ENCODE measurements at places on chromosomes 16 and 17. TPM values are rescaled to one million over a fixed set of nuclear protein-coding genes. Genes with fewer than 3 reads are reported as not detected.

GRCh38 chr16:78624366-78624765, 524.9 kb downstream of the WWOX start:
- DNase-seq, result no peak

DNA sequence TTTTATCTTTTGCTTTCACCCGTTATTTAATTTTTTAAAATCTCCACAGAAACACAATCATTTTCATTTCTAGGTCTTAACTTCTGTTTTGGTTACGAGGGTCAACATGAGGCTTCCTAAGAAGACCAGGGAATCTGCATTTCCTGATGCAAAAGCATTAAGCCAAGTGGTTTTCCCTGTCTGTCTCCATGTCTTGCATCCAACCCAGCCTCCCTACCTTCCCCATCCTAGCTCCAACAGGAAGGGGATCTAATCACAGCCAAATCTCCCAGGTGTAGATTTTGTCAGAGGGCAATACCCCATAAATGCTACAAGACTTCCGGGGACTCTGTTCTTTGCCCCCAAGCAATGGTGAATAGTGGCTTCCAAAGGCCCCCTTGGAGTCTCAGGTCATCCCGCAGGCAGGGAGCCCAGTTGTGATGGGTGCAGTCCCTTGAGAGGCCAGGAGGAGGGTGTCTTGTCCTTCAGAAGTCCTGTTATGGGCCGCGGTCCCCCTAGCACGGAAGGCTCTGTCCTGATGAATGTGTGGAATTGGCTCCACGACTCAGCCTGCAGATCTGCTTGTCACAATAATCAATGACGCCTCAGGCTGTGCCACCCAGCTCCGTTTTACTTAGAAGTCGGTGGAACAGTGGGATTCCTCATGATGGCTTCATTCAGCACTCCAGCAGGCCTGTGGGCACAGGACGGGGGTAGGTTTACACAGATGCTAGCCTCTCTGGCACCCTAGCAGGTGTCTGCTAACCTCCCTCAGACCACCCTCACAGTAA, 141.1 kb downstream of the RGS9 start:
- DNase-seq, result no peak

DNA sequence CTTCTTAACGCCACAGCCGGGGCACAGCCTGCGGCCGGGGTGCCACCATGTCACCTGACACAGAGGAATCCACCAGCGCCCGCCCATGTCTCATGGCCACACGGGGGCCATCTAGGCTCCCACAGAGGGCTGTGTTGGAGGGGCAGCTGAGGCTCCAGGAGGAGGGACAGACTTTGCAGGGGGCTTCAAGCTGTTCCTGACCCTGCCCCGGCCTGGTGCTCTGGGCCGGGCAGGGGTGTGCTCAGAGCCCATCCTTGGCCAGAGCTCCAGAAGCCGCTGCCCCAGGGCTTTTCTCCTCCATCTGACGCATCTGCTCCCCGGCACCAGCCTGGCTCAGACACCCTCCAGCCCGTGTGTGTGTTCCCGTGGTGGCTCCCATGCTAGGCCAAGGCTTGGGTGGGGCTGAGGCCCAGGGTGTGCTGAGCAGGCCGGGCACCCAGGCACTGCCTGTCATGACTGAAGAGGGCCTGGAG, 7.8 kb upstream of the SLC38A10 start:
- DNase-seq, result no peak

- DNase-seq, result no peak
Observed at GRCh38 chr17:50638606-50638965, 3.9 kb downstream of the ABCC3 start.

DNA sequence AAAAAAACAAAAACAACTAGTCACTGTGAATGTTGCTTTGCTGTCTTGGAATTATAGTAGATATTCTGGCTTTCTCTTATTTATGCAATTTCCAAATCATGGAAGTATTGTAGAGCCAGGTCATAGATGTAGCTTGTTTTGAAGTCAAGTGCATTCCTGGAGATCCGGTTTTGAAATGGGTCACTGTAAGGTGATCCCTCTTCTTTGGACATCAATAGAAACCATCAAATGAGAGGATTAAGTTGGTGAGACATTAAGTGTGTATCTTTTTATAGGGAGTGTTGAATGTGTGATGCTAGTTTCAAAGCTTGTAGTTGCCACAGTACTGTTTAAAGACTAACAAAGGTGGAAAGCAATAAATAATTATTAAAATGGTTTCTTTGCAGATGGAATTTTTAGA, 4.5 kb downstream of the PRKAR1A start:
- no peak for DNase-seq

Gene MMP28
- total RNA-seq, result 1.2 TPM

GRCh38 chr17:80708480-80708879, 163.8 kb downstream of the RPTOR start:
- no peak for DNase-seq

Gene KRTAP2-1
- total RNA-seq, result not detected

GRCh38 chr16:65024767-65025178, 97.1 kb downstream of the CDH11 start:
- no peak for DNase-seq

DNA sequence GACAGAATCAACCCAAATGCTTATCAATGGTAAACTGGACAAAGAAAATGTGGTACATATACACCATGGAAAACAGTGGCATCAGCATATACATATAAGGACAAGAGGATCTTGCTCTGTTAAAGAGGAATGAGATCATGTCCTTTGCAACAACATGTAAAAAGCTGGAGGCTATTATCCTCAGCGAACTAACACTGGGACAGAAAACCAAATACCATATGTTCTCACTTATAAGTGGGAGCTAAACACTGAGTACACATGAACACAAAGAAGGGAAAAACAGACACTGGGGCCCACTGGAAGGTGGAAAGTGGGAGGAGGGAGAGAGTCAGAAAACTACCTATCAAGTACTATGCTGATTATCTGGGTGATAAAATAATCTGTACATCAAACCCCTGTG, 447.3 kb upstream of the MAF start:
- no peak for DNase-seq

- DNase-seq, result no peak
Observed at GRCh38 chr16:50901062-50901461, 159.2 kb downstream of the CYLD start.

- no peak for DNase-seq
Observed at GRCh38 chr17:27535975-27536374, 79.7 kb downstream of the KSR1 start.

- no peak for DNase-seq
Observed at GRCh38 chr16:6642271-6642670, 690.4 kb upstream of the RBFOX1 start.

Gene RNF213
- 46.4 TPM for total RNA-seq

Gene DPEP3
- total RNA-seq, result not detected

DNA sequence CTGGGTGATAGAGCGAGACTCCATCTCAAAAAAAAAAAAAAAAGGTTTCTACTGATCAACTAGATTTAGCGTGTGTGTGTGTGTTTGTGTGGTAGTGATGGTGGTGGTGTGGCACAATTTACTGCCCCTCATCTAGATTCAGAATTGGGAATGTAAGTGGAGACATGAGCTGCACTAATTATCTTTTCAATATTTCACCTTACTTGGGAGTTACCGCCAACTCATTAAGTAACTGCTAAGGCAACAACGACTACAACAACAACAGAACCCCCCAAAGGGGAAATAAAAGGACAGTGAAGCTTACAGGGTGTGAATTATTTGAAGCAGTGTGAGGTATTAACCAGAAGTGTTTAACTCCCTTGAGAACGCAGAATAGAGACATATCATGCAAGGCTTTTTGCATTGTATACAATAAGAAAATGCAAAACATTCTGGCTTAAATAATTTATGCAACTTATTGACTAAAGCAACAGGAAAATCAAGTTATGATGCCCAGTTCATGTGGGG, 180.5 kb downstream of the SHISA9 start:
- no peak for DNase-seq

GRCh38 chr17:9522074-9522473, 53.5 kb downstream of the STX8 start:
- no peak for DNase-seq

- peak; percentile 90 for DNase-seq
Observed at GRCh38 chr16:27326738-27327585, 13.2 kb downstream of the IL4R start.

GRCh38 chr16:70252355-70252988, 732 bp upstream of the EXOSC6 start:
- DNase-seq, result no peak

- DNase-seq, result peak; percentile 12
Observed at GRCh38 chr17:79979816-79980215, 55.9 kb downstream of the TBC1D16 start.

GRCh38 chr16:87821376-87822107, 47.8 kb downstream of the SLC7A5 start:
- DNase-seq, result no peak

GRCh38 chr16:29982560-29983419, 9.1 kb downstream of the TAOK2 start:
- DNase-seq, result no peak

DNA sequence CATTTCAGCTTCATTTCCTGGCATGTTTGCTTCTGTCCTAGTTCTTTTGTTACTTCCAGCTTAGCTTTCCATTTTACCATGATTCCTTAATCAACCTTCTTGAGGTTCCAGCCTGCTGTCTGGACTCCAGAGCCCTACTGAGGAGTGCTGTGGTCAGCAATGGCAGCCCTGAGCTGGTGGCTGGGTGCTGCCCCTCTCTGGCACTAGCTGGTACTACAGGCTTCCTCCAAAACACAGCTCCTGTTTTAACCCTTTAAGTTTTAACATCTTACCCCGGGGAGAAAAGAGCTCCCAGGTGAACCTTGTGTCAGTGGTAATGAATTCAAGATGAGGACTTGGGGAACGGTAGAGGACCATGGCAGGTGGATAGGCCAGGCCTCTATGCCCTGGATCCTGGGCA, 395.5 kb downstream of the TMEM114 start:
- no peak for DNase-seq

- DNase-seq, result no peak
Observed at GRCh38 chr17:29349409-29349808, 40.8 kb upstream of the TAOK1 start.

DNA sequence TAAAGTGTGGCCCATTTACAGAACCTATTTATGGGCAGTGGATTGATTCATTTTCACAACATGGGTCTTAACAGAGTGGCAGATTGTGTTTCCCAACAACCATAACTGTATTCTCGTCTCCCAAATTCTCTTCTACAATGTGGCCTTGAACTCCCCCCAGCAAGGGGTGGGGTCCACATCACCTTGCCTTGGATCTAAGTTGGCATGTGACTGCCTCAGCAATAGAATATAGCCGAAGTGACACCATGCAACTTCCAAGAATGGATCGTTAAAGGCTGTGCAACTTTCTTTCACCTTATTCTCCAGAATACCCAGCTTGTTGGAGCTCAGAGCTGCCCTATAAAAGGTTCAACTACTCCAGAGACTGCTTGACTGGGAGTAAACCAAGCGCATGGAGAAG, 72.0 kb upstream of the CDH5 start:
- DNase-seq, result no peak

- no peak for DNase-seq
Observed at GRCh38 chr17:32623196-32623595, 136.4 kb downstream of the CDK5R1 start.

Gene ST6GALNAC1
- 1.9 TPM for total RNA-seq

Gene OTOP3
- not detected for total RNA-seq

DNA sequence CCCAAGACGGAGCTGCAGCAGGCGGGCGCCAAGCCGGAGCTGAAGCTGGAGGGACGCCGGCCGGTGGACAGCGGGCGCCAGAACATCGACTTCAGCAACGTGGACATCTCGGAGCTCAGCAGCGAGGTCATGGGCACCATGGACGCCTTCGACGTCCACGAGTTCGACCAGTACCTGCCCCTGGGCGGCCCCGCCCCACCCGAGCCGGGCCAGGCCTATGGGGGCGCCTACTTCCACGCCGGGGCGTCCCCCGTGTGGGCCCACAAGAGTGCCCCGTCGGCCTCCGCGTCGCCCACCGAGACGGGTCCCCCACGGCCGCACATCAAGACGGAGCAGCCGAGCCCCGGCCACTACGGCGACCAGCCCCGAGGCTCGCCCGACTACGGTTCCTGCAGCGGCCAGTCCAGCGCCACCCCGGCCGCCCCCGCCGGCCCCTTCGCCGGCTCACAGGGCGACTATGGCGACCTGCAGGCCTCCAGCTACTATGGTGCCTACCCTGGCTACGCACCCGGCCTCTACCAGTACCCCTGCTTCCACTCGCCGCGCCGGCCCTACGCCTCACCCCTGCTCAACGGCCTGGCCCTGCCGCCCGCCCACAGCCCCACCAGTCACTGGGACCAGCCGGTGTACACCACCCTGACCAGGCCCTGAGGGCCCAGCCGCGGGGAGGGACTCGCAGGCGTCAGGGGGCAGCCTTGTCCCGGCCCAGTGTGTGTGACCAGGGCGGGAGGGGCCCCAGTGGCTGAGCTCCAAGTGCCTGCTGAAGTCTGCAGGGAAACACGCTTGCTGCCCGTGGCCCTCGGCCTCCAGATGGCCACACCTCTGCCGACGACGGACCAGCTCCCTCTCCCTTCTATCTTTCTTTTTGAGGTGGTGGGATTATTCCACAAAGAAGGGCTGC, 3.4 kb downstream of the SOX8 start:
- DNase-seq, result no peak

DNA sequence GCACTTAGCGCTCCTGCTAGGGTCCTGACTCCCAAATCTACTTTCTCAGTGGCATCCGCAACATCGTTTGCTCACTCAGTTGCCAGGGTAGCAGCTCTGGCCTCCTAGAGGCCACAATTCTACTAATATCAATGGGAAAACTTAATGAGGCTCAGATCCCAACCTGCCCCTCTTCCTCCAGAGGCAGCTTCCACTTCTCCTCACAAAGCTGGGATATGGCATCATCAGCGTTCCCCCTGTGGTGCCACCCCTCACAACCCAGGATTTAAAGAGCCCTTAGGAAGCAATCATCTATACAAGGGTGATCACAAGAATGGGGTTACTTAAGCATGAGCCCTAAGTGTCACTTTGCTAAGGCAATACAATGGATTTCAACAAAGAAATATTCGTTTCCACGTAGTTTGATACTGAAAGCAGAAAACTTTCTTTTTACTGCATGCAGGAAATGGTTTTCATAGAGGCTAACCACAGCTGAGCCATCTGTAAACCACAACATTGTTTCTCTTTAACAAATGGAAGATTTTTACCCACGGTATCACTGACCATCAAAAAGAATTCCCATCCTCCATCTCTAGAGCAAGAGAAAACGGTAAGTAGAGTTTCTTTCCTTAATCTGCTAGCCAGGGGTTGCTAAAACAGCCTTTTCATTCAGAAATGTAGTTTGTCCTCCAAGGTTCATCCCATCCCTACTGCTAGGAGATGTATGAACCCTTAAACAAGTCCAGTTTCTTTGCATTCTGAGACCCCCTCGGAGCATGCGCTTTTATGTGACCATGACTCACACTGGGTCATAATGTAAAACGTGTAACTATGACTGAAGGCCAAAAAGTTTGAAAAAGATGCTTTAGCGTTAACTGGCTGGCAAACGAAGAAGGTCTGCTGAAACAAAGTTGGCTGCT, 68.3 kb upstream of the BCAR1 start:
- no peak for DNase-seq
